ENCODE measurements at places on chromosomes 7 and 10.

DNA sequence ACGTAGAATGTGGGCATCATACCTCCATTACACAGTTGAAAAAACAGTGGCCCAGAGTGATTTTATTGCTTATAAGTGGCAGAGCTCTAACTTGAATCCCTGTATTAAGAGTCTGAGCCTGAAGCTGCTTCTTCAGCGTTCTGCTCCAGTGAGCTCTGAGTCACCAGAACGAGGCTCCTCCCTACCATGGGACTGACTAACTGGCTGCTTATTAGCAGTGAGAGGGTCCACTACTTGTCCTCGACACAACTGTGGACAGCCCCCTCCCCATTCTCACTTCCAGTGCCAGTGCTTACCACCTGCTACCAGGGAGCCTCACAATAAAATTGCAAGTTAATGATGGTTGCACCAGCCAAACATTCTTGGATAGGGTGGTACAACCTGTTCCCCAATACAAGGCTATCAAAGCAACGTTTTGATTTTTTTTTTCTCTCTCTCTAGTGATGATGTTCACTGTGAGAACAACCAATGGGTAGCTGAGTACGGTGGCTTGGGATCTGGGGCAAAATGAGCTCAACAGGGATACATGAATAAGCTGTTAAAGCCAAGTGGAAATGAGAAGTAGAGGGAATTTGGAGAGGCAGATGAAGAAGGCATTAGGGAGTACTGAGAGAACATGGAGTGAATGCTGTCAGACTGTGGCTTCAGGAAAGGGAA, 2.7 kb upstream of the NRG3 start:
- no peak for DNase-seq

- DNase-seq = peak; percentile 21
These were observed 36.3 kb upstream of the TOMM7 start for GRCh38 chr7:22858640-22859561.

DNA sequence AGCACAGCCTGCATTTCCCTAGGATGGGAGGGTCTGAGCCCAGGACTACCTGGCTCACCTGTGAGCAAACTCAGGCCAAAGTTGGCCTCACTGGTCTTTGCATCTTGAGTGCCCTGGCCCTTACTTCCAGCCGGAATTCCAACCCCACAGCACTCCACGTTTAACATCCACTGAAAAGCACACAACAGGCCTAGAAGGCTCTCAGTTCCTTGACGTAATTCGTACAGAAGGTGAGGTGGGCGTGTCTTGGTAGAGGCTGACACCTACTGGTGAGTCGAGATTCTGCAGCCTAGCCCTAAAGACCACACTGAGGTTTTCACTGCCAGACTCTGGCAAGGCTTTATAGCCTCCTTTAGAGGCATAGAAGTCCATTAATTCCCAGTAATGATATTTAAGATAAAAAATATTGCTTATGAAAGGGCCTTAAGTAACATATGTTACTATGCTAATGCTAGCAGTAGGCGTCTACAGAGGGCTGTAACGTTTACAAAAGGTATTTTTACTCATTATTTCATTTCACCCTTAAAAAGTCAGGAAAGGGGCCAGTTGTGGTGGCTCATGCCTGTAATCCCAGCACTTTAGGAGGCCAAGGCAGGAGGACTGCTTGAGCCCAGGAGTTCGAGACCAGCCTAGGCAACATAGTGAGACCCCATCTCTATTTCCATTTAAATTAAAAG, 95.8 kb downstream of the HIP1 start:
- peak; percentile 33 for DNase-seq

- DNase-seq = no peak
These were observed 19.7 kb downstream of the FAM53B start for GRCh38 chr10:124724279-124725027.

- peak; percentile 34 for DNase-seq
These were observed 122.7 kb downstream of the PRKAG2 start for GRCh38 chr7:151754142-151754590.

GRCh38 chr10:63431962-63432797, 33.6 kb downstream of the JMJD1C start:
- DNase-seq = no peak

DNA sequence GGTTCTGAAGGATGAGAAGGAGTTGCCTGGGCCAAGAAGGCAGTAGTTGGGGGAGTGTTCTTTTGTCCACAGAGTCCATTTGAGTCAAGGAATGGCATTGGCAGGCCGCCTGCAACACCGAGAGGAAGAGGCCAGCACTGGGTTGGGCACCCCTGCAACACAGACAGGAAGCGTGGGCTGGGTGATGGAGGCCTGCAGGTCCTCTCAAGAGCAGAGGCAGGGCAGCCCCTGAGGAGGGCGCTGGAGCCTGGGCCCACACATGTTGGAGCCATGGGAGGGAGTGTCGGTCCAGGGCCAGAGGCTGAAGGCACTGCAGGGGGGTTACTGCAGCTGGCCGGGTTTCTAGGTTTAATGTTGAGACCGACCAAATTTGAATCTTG, 137.3 kb downstream of the PTPN20 start:
- DNase-seq = no peak

GRCh38 chr7:77426521-77427051, 10.4 kb upstream of the GSAP start:
- no peak for DNase-seq

DNA sequence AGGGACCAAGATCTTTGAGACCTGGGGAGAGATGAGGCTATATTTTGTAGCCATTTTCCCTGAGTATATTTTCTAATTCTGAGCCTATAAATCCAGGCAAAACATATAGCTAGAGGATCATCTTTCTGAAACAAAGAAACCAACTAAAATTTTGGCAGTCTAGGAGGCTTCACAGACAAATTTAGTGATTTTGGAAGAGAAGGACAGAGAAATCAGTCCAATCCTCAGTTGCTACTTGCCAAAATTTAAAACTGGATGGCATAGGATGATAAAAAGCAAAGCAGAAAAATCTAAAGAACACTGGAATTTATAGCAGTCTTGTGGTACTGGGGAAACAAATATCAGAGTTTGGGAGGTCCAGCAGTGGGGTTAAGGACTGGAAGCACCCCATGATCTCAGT, 43.4 kb upstream of the POM121L12 start:
- DNase-seq = no peak

DNA sequence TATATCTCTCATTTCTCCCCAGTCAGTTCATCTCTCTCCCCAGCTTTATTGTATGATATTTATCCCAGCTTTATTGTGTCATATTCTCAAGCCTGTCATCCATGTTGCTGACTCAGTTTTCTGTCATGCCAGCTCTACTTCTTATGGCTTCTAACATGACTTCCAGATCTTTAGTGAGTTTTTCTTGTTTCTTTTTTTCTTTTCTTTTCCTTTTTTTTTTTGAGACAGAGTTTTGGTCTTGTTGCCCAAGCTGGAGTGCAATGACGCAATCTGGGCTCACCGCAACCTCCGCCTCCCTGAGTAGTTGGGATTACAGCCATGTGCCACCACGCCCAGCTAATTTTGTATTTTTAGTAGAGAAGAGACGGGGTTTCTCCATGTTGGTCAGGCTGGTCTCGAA, 28.7 kb upstream of the CALU start:
- DNase-seq = no peak

GRCh38 chr10:15784662-15785300, 65.1 kb upstream of the ITGA8 start:
- DNase-seq = no peak

DNA sequence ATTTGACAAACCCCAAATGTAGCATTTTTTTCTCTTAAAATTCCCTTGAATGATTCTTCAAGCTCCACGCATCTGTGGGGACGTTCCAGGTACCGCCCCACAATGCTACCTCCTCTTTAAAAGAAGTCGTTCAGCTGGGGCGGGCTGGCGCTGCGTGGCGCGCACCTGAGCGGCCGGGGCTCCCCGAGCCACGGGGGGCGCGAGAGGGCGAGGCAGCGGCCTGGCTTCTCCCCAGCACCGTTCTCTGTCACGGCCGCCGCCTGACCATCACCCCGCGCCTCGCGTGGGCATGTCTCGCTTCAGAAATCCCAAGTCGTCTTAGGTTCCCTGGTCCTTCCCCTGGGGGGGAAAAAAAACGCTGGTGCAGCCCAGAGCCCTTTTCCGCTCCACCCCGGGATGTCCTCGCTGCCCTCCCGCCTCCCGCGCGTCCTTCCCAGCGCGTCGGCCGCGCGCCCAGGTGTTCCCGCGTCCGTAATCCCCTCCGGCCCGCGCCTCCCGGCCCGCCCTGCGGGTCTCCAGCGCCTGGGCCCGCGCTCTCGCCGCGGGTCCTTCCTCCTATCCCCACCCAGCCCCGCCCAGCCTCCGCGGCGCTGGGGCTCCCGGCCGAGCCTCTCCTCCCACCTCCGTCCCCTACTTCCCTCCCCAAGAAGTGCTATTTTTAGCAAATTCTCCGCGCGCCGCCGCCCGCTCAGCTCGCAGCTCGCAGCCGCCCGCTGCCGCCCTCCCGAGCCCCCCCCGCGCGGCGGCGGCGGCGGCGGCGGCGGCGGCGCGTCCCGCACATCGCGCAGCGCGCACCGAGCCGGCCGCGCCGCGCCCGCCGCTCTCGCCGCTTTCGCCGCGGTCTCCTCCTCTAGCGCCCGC, 58.7 kb upstream of the PRPS1L1 start:
- DNase-seq = no peak

DNA sequence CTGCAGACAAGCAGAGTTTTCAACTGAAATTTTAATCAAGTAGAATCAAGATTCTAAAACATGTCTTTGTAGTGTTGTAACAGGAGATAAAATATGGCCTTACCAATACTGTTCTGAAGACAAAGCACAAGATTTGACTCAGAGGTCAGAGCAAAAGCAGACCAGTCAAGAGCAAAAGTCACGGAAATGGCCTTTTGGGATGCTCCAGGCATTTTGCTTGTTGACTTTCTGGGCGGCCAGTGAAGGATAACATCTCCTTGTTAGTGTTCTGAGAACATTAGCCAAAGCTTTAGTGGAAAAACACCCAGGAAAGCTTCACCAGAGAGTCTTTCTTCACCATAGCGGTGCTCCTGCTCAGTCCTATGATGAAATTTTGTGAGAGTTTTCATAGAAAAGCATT, 590.6 kb downstream of the ARL4A start:
- DNase-seq = no peak

DNA sequence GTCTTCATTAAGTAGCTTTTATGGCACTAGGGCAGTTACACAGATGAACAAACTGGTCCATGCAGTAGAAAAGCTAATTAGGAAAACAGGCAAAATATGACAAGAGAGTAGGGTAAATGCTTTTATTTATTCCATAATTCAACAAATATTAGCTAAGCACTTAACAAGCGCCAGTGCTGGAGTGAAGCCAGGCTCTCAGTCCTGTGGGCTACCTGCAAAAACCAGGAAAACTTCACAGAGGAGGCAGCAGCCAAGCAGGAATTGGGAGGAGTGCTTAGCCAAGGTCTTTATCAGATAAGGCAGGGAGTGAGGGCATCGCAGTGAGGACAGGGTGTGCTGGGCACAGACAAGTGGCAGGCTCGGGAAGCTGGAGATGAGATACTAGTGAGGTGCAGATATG, 4.9 kb upstream of the KAT6B start:
- DNase-seq = no peak

DNA sequence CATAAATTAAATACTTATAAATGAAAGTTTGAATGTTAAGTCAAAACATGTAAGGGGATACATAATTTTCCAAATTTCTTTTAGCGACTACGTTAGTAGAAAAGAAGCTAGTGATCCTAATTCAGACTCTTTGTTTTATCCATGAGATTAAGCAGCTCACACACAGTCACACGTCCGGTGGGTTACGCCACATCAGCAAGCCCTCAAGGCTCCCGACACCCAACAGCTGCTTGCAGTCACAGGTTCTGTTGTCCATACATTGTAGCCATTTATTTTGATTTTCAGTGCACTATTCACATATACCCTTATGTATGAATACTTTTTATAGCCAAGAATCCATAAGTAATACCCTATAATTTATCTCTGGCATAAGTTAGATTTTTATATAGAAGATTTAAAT, 39.5 kb downstream of the XRCC2 start:
- DNase-seq = no peak

GRCh38 chr7:100472854-100473499, 6.0 kb downstream of the TSC22D4 start:
- DNase-seq = no peak

- no peak for DNase-seq
These were observed 181.4 kb downstream of the AKR1D1 start for GRCh38 chr7:138257459-138258196.

- DNase-seq = no peak
These were observed 84.9 kb upstream of the SEC61G start for GRCh38 chr7:54843841-54844355.

- no peak for DNase-seq
These were observed 78.7 kb upstream of the AGR3 start for GRCh38 chr7:16960337-16960965.

GRCh38 chr10:87504307-87504639, 420 bp upstream of the MINPP1 start:
- no peak for DNase-seq

DNA sequence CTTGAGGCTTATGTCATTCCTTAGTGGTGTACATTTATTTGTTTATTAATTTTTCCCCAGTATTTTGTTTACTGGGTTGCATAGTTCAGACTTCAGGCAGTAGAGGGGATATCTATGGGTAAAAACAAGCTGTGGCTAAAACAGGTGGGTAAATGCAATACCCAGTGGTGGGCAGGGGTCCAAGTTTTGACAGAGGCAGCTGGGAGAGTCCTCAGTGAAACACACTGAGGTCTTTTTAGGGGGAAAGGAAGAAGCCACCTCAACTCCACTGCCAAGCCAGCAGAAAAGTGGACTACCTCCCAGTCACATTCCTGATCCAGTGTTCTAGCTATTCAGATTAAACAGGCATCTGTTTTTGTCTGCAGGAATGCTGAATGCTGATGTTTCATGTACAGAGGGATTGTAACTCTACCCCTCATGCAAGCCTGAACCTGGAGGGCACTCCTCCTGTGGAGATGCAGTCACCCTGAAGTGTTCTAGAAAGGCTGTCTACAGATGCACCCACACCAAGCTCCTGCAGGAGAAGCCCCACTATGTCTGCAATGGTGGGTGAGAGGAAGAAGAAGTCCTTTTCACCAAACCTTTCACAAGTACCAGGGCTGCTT, 757.8 kb downstream of the INHBA start:
- DNase-seq = no peak

GRCh38 chr10:9209105-9209798, 1154.8 kb downstream of the GATA3 start:
- DNase-seq = peak; percentile 84

GRCh38 chr10:90417029-90417428, 440.8 kb downstream of the HTR7 start:
- no peak for DNase-seq

DNA sequence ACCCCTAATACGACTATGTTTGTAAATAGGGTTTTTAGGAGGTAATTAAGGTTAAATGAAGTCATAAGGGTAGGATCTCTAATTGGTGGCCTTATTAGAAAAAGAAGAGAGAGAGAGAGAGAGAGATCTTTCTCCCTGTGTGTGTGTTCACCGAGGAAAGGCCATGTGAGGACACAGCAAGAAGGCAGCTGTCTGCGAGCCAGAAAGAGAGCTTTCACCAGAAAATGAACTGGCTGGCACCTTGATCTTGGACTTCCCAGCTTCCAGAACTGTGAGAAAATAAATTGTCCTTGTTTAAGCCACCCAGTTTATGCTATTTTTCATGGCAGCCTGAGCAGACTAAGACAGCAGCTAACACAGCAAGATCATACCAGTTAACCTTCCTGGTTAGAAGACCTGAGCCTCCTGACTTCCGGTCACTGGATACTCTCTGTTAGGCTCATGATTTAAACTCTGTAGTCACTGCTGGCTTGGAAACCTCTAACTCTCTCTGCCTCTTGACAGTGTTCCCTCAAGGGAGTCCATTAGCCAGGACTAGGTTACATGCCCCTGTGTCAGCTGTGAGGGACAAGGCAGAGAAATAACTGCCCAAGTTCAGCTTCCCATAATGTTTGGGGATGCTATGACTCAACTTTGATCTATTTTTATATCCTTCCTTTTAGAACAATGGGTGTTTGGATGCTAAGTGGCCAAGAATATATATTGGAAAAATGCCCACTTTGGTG, 102.3 kb downstream of the DYNC1I1 start:
- no peak for DNase-seq

Data from CD8-positive, alpha-beta T cell (primary cell).